ENCODE measurements at places on chromosomes 2 and 18. TPM values are rescaled to one million over a fixed set of nuclear protein-coding genes. Genes with fewer than 3 reads are reported as not detected.

BOLL gene
- total RNA-seq, result not detected

DNA sequence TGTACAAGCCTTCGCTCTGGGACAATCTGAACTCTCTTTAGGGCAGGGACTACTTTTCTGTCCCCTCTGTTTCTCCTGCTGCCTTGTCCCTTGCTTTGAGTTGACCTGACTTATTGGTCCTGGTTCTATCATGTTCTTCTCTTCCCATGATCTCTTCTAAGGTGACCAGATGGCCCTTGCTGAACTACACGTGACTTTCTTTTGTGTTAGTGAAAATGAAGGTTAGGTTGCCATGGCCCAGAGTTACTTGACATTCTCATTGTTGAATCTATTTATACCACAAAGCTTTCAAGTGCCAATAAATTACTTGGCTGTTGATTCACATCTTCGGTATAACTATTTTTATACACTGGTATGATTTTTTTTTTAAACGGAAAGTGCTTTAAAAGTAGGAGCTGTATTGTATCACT lies 24.4 kb downstream of the MRPL33 start:
- H3K27ac ChIP-seq, result no peak overlapping the region
- peaks cover 46% of the 10 kb centered on the region for H3K4me1 ChIP-seq
- no peaks in the 10 kb centered on the region for H3K27me3 ChIP-seq
- H3K4me3 ChIP-seq, result no peak overlapping the region
- no peaks in the 10 kb centered on the region for H3K36me3 ChIP-seq
- DNase-seq, result no peak

EHD3 gene
- 4.4 TPM for total RNA-seq

- DNase-seq, result peak; percentile 54
- H3K27me3 ChIP-seq, result no peaks in the 10 kb centered on the region
- peaks cover 14% of the 10 kb centered on the region for H3K4me1 ChIP-seq
- H3K27ac ChIP-seq, result peak overlapping the region; percentile 41
- peak overlapping the region; percentile 86 for H3K4me3 ChIP-seq
These were observed 1.2 kb downstream of the REV1 start for GRCh38 chr2:99488539-99489062.

GRCh38 chr2:239463541-239464165 lies 62.8 kb upstream of the HDAC4 start:
- no peak overlapping the region for H3K4me3 ChIP-seq
- no peak overlapping the region for H3K27ac ChIP-seq
- peaks cover 13% of the 10 kb centered on the region for H3K4me1 ChIP-seq
- no peaks in the 10 kb centered on the region for H3K36me3 ChIP-seq
- no peak for DNase-seq
- peaks cover 5% of the 10 kb centered on the region for H3K27me3 ChIP-seq

DNA sequence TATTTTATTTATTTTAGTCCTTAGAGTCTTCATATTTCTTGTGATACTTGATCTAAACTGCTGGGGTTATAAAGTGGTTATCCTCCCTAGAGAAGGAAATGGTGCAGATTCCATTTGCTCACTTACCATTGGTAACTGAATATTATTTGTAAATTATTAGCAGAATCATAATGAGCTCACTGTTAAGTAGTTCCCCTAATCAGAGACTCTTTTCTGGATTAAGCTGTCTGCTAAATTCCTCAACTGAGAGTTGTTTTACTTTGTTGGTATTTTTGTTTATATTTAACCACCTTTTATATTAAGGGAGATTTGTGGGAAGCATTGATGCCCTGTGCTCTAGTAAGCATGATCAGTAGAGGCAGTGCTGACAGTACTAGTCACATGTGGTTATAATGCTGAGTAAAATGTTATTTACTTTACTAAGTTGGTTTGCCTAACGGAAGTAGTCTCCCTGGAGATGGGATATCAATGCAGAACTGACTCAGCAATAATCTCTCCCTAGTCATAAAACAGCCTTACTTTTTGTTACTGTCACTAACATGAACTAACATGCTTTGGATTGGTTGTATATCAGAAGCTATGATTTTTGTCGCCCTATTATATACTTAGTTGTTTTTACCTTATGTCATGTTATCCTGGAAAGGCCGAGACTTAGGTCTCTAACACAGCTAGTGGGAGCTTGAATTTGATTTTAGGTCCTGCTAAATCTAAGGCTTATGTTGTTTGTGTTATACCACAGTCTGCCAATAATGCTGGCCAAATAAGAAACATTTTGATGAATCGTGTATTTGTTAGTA lies 166.7 kb downstream of the MCFD2 start:
- peaks cover 32% of the 10 kb centered on the region for H3K4me1 ChIP-seq
- H3K27ac ChIP-seq, result peak overlapping the region; percentile 85
- H3K36me3 ChIP-seq, result no peaks in the 10 kb centered on the region
- no peaks in the 10 kb centered on the region for H3K27me3 ChIP-seq

ACMSD gene
- total RNA-seq, result not detected

SLC66A3 gene
- 12.6 TPM for total RNA-seq

DNA sequence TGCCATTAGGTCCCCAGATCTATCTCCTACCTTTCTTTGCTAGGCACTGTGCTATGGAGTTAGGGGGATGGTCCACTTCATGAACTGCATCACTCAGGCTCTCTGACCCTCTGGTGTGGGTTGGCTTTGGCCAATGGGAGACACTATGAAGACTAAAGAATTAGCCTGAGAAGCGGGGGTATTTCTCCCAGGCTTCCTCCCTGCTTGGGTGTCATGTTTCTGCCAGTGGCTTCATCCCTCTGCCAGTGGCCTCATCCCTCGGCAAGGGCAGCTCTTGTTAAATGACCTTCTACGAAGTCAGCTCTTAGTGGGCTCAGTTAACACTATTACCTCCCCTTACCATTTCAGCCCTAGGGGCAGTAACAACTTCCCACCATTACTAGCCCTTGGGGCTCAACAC lies 41.9 kb upstream of the EPB41L3 start:
- H3K27me3 ChIP-seq, result no peaks in the 10 kb centered on the region
- no peak for DNase-seq
- H3K27ac ChIP-seq, result no peak overlapping the region
- no peak overlapping the region for H3K4me3 ChIP-seq
- H3K4me1 ChIP-seq, result no peaks in the 10 kb centered on the region

- H3K4me3 ChIP-seq, result no peak overlapping the region
- H3K27me3 ChIP-seq, result peaks cover 23% of the 10 kb centered on the region
- H3K36me3 ChIP-seq, result no peaks in the 10 kb centered on the region
These were observed 17.9 kb upstream of the LRRTM1 start for GRCh38 chr2:80322311-80322920.

GRCh38 chr2:103179798-103180197 lies 418.0 kb downstream of the TMEM182 start:
- no peak overlapping the region for H3K27ac ChIP-seq
- no peaks in the 10 kb centered on the region for H3K4me1 ChIP-seq
- H3K4me3 ChIP-seq, result no peak overlapping the region
- peaks cover 51% of the 10 kb centered on the region for H3K27me3 ChIP-seq
- DNase-seq, result no peak

DAW1 gene
- total RNA-seq, result 1.0 TPM

- no peaks in the 10 kb centered on the region for H3K36me3 ChIP-seq
- peaks cover 52% of the 10 kb centered on the region for H3K4me1 ChIP-seq
- peak; percentile 70 for DNase-seq
- H3K27ac ChIP-seq, result no peak overlapping the region
These were observed 292.6 kb downstream of the PRKCE start for GRCh38 chr2:45944074-45944473.

DNA sequence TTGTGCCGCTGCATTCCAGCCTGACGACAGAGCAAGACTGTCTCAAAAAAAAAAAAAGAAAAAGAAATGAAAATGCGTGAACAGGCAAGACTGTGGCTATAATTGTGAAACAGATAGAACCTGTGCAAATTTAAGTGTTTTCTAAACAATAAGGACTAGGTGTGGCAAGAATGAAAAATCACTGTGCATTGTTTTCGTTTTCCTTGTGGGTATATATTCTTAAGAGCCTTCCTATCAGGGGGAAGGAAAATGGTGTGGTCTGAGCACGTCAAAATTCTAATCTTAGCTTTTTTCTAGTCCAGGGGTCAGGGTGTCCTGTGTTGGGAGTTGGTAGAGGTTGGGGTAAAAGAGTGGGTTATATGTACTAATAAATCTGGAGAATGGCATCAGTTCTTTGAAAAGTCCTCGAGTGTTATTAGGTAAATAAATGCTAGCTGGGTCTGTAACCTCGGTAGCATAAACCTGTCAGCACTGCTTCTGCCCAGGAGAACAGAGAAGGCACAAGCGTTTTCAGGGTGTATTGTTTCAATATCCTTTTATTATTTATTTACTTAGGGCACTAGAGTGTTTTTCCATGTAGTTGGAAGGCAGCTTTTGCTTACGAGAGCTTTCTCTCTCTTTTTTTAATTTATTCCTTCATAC lies 11.6 kb downstream of the ATP6V1C2 start:
- no peak overlapping the region for H3K4me3 ChIP-seq
- H3K27me3 ChIP-seq, result no peaks in the 10 kb centered on the region
- no peak overlapping the region for H3K27ac ChIP-seq
- no peaks in the 10 kb centered on the region for H3K36me3 ChIP-seq
- DNase-seq, result no peak

DNA sequence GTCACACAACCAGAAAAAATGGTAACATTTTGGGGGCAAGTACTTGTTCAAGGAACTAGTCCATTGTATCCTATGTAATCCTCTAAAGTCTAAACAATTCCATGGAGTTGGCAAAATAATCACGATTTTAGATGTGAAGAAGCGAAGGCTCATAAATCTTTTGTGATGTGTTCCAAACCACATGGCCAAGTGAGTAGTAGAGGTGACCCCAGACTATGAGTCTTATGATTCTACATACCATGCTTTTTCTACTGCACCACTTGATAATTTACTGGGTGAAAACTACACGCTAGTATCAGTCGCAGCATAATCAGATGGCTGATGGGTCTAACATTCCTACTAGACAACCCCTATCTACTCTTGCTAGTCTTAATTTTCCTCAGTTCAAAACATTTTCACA lies 371.4 kb downstream of the OSR1 start:
- no peak for DNase-seq
- H3K4me1 ChIP-seq, result peaks cover 30% of the 10 kb centered on the region
- no peaks in the 10 kb centered on the region for H3K27me3 ChIP-seq
- H3K36me3 ChIP-seq, result no peaks in the 10 kb centered on the region
- H3K27ac ChIP-seq, result no peak overlapping the region
- H3K4me3 ChIP-seq, result no peak overlapping the region

DNA sequence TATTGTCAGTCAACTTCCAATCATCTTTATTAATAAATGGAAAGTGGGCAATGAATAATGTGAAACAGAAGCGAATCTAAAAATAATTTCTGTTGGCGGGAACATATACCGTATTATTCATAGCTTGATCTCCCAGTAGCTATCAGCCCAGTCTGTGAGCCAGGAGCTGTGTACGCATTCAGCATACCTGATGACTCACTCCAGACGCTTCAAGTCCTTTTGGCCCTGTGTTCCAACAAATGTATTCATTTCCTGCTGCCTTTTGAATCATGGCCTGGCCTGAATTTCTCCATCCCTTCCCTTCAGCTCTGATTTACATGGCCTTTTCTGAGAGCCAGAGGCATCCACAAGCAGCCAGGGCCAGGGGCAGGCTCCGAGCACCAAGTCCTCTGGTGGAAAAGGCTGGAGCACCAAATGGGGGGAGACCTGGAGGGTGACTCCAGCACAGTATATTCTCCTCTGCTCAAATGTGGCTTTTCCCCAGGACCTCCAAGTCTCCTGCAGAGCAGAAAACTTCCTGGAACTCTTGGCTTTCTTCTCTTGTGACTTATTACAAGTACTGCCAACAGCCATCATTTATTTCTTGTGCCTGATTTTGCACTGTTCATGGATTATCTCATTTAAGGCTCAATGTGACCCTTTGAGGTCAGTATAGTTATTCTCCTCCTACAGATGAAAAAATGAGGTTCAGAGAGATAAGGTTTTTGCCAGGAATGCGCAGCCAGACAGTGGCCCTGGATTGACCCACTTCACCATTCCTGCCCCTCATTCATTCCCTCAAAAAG lies 108.7 kb downstream of the EN1 start:
- H3K27me3 ChIP-seq, result no peaks in the 10 kb centered on the region
- H3K4me1 ChIP-seq, result peaks cover 15% of the 10 kb centered on the region
- DNase-seq, result peak; percentile 95
- H3K4me3 ChIP-seq, result no peak overlapping the region
- H3K27ac ChIP-seq, result peak overlapping the region; percentile 83

DNA sequence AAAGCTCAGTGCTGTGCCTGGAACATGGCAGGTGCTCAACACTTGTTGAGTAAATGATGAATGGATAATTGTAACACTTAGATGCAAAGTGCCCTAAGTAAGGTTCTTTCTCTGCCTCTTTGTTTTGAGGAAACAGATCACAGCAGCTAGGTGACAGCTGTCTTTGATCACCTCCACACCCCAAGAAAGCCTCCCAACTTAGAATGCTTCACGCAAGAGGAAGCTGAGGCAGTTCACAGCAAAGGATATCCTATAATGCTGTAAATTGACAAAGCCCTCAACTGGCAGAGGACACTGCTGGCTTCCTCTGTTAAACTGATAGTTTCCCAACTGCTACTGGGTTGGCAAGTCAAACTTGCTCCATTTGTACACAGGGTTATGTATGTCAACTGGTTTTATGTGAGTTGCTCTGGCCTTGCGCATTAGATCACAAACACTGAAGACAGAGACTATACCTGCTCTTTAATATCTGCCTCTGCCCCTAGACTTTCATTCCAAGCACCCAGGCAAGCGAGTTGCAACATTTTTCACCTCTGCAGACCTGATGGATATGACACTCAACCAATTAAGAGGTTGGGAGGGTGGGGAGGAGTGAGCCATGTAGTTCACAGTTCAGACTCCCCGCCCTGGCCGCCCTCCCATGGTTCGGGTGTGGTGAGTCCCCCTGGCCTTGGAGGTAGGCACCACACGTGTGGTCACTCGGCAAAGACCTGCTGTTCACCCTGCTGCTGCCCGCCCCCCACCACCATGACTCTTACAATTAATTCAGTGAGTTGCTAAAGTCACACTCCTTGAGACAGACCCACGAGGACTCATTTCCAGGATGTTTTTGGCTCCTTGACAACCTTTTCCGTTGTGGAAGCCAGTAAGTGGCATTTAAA lies 4.8 kb upstream of the MALL start:
- no peaks in the 10 kb centered on the region for H3K36me3 ChIP-seq
- DNase-seq, result no peak
- H3K4me1 ChIP-seq, result peaks cover 12% of the 10 kb centered on the region

GREB1L gene
- 6.3 TPM for total RNA-seq

ERFE gene
- 7.4 TPM for total RNA-seq

- no peak for DNase-seq
- no peak overlapping the region for H3K4me3 ChIP-seq
- H3K36me3 ChIP-seq, result peaks cover 72% of the 10 kb centered on the region
- H3K4me1 ChIP-seq, result no peaks in the 10 kb centered on the region
- no peak overlapping the region for H3K27ac ChIP-seq
These were observed 41.5 kb downstream of the MARCHF7 start for GRCh38 chr2:159753797-159754196.

INHA gene
- total RNA-seq, result 1.5 TPM

GRCh38 chr2:165655661-165656060 lies 138.4 kb downstream of the GALNT3 start:
- DNase-seq, result no peak
- no peak overlapping the region for H3K4me3 ChIP-seq
- no peaks in the 10 kb centered on the region for H3K4me1 ChIP-seq
- no peak overlapping the region for H3K27ac ChIP-seq

- H3K4me1 ChIP-seq, result peaks cover 70% of the 10 kb centered on the region
- no peak overlapping the region for H3K4me3 ChIP-seq
- no peaks in the 10 kb centered on the region for H3K36me3 ChIP-seq
- no peaks in the 10 kb centered on the region for H3K27me3 ChIP-seq
These were observed 602.7 kb upstream of the ZNF804A start for GRCh38 chr2:183995632-183996031.

Measured in PC-3 (cell line).